ENCODE measurements at places on chromosomes 4 and X. TPM values are rescaled to one million over a fixed set of nuclear protein-coding genes. Genes with fewer than 3 reads are reported as not detected.

Gene TRPC5OS
- total RNA-seq = not detected

Gene PRDM5
- 23.7 TPM for total RNA-seq

DNA sequence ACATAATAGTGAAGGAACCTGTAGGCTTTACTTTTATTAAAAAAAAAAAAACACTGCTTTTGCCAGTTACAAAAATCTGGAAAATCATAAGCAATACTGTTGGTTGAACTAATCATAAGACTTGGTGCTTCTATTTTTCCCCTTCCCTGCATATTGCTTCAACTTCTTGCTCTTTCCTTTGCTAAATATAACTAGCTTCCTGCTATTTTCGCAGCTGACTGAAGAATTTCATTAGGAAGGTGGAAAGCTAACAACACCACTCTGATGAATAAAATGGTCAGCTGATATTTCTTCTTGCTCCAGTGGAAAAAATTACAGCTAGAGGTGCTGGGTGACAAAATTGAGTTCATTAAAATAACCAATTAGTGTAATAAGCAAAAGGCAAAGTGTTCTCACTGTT lies 39.3 kb downstream of the MEPE start:
- DNase-seq = no peak
- no peak overlapping the region for H3K27ac ChIP-seq
- no peaks in the 10 kb centered on the region for H3K27me3 ChIP-seq
- no peaks in the 10 kb centered on the region for H3K4me1 ChIP-seq
- no peaks in the 10 kb centered on the region for H3K36me3 ChIP-seq
- H3K4me3 ChIP-seq = no peak overlapping the region

DNA sequence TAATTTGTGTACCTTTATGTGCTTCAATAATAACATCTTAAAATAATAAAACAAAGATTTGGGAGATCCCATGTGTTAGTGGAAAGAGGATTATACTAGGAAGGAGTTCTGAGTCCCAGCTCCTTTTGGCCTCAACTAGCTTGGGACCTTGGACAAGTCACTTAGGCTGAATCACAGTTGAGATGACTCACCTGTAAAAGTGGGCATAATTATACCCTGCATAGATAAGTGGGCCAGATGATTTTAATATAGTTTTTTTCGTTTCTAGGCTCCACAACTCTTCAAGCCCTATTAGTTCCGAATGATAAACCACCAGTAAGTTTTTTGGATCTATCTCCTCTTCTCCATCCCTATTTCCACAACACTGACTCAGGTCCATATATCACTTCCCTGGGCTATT lies 131.8 kb downstream of the ENOX2 start:
- DNase-seq = no peak
- no peaks in the 10 kb centered on the region for H3K36me3 ChIP-seq
- no peak overlapping the region for H3K4me3 ChIP-seq
- peaks cover 1% of the 10 kb centered on the region for H3K27me3 ChIP-seq

DNA sequence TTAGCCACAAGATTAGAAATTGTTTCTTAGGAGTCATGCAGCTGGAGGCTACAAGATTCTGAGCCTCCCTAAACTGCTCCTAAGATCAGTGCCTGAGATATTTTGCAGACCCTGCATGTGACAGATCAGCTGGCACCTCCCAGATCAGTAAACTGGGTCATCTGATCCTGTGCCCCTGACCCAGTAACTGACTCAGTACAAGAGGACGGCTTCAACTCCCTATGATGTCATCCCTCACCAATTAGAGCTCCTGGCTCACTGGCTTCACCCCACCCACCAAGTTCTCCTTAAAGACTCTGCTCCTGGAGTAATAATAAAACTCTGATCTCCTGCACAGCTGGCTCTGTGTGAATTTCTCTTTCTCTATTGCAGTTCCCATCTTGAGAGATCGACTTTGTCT lies 45.4 kb upstream of the PNPLA4 start:
- no peaks in the 10 kb centered on the region for H3K4me1 ChIP-seq
- no peak overlapping the region for H3K27ac ChIP-seq
- no peak for DNase-seq
- H3K36me3 ChIP-seq = no peaks in the 10 kb centered on the region
- H3K27me3 ChIP-seq = no peaks in the 10 kb centered on the region

GRCh38 chrX:118205421-118206395 lies 89.1 kb upstream of the KLHL13 start:
- no peaks in the 10 kb centered on the region for H3K4me1 ChIP-seq
- H3K27ac ChIP-seq = no peak overlapping the region
- DNase-seq = no peak

GRCh38 chr4:46390355-46391058 lies 579 bp upstream of the GABRA2 start:
- no peaks in the 10 kb centered on the region for H3K4me1 ChIP-seq
- no peak overlapping the region for H3K27ac ChIP-seq
- no peak for DNase-seq
- peaks cover 24% of the 10 kb centered on the region for H3K27me3 ChIP-seq

- H3K4me3 ChIP-seq = no peak overlapping the region
- DNase-seq = no peak
- H3K27me3 ChIP-seq = no peaks in the 10 kb centered on the region
- no peak overlapping the region for H3K27ac ChIP-seq
- no peaks in the 10 kb centered on the region for H3K4me1 ChIP-seq
- no peaks in the 10 kb centered on the region for H3K36me3 ChIP-seq
These were observed 137.6 kb downstream of the SCLT1 start for GRCh38 chr4:128955751-128956150.

DNA sequence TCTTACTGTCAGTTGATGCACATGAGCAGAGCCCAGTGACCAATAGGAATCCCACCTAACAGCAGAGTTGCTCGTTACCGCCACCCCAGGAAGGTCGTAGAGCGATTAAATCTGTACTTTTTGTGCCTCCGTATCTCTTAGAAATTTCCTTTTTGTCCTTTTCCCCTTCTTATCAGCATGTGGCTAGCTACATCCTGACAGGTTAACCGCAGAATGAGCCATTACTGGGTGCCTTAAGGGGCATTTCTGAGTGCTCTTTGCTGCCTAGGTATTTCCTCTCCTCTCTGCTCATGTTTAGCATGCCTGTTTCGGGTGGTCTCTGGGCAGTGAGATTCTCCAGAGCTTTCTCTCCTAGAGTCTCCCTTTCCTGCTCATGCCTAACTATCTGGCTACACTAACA lies 530.5 kb downstream of the FAM133A start:
- H3K27me3 ChIP-seq = no peaks in the 10 kb centered on the region
- no peaks in the 10 kb centered on the region for H3K36me3 ChIP-seq
- H3K4me3 ChIP-seq = no peak overlapping the region
- DNase-seq = no peak
- no peaks in the 10 kb centered on the region for H3K4me1 ChIP-seq

DNA sequence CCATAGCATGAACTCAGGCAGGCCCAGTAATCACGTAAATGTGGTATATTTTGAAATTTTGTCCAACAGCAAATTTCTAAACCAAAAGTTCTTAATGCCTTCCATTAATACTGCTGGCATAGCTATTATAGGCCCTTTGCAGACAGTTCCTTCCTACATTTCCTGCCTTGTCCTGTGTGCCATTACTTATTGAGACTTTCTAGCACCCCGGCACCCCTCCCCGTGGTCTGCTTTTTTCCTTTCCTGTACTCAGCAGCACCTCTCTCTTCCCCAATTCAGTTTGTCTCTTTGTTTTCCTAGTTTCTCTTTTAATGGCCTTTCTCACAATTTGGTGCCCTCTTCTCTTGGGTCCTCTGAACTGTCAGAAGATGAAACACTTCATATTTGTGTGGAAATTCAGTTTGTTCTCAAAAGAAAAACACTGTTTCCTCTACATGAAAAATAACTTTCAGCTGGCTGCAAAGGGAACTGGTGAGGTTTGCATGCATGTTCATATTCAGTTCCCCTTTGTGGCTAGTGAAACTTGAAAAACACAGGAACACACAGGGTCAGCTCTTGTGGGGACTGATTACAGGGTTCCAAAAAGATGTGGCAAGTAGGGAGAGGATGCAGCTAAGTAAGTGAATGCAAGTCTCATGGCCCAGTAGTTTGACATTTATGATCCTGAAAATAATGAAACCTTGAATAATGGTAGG lies 17.1 kb downstream of the GPR34 start:
- no peaks in the 10 kb centered on the region for H3K36me3 ChIP-seq
- no peaks in the 10 kb centered on the region for H3K4me1 ChIP-seq
- H3K27me3 ChIP-seq = no peaks in the 10 kb centered on the region
- no peak overlapping the region for H3K27ac ChIP-seq
- H3K4me3 ChIP-seq = no peak overlapping the region
- DNase-seq = no peak

DNA sequence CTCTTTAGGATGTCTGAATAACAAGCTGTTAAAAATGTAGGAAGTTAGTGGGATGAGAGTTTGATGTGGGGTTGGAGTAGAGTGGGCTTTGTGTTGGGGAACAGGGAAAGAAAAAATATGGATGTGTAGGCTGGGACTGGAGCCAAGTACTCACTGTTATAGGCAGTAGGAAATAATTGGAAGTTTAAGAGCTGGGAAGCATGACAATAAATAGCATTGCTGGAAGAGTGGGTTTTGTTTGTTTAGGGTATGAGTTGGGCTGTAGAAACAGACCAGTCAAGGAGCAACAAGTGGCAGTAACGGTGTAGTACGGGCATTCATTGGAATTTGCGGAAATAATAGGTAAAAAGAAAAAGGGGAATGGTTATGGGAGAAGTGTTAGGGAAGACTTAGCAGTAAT lies 81.6 kb downstream of the KDM6A start:
- H3K36me3 ChIP-seq = no peaks in the 10 kb centered on the region
- H3K4me3 ChIP-seq = peak overlapping the region; percentile 16
- DNase-seq = no peak
- 0 out of 2 replicates have a peak, but pooled peaks cover 1% of the 10 kb centered on the region for H3K4me1 ChIP-seq
- no peak overlapping the region for H3K27ac ChIP-seq

Gene CSTF2
- 33.0 TPM for total RNA-seq

DNA sequence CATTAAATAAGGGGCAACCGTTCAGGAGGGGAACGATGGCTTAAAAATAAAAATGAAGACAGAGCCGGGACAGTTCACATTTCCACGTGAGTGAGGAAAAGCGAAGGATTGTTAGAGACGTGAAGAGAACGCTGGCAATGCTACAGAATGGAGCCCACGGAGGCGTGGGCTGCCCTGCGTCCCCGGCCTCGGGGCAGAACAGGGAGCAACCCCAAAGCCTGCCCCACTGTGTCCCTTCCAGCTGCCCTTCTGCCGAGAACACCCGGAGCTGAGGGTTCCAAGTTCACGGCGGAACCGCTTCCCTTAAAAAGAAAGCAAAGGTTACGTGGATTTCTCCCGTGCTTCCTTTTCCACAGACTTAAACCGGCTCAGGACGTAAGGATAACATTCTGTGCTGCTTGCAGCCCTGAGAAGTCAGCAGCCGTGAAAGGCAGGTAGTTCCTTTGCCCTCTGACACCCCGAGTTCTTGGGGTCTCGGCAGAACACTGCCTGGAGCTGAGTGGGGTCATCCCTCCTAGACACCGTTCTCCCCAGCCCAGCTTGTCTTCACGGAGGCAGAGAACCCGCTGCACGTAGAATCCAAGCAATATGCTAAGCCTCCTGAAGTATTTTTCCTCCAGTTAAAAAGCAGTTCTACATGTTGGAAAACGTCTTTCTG lies 14.2 kb downstream of the DHRSX start:
- H3K36me3 ChIP-seq = peaks cover 10% of the 10 kb centered on the region
- no peak overlapping the region for H3K27ac ChIP-seq
- H3K27me3 ChIP-seq = no peaks in the 10 kb centered on the region

- H3K36me3 ChIP-seq = no peaks in the 10 kb centered on the region
- H3K4me1 ChIP-seq = no peaks in the 10 kb centered on the region
- no peak overlapping the region for H3K4me3 ChIP-seq
- H3K27me3 ChIP-seq = no peaks in the 10 kb centered on the region
These were observed 227.7 kb downstream of the DLG3 start for GRCh38 chrX:70672326-70672725.

- no peak overlapping the region for H3K4me3 ChIP-seq
- H3K27me3 ChIP-seq = no peaks in the 10 kb centered on the region
- no peaks in the 10 kb centered on the region for H3K4me1 ChIP-seq
- DNase-seq = no peak
- no peaks in the 10 kb centered on the region for H3K36me3 ChIP-seq
These were observed 274.4 kb downstream of the BANK1 start for GRCh38 chr4:102064747-102065442.

DNA sequence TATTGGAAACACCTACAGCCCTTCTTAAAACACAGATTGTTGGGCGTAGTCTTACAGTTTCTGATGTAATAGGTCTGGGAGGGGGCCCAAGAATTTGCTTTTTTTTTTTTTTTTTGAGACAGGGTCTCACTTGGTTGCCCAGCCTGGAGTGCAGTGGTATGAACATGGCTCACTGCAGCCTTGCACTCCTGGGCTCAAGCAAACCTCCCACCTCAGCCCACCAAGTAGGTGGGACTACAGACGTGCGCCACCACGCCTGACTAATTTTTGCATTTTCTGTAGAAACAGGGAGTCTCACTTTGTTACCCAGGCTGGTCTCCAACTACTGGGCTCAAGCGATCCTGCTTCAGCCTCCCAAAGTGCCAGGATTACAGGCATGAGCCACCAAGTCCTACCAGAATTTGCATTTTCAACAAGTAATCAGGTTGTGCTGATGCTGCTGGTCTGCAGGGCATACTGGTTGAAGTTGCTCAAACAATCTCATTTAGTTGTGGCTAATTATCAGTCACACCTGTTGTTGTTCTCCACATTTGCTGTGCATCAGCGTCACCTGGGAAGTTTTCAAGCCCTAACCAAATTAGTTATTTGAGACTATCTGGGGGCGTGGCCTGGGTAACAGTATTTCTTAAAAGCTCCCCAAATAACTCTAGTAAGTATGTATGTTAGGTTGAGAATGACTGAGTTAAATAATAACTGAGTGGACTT lies 14.0 kb downstream of the TMEM154 start:
- no peak for DNase-seq
- H3K4me1 ChIP-seq = peaks cover 3% of the 10 kb centered on the region
- H3K36me3 ChIP-seq = no peaks in the 10 kb centered on the region

Gene VMA21
- total RNA-seq = 62.1 TPM

Gene NAT8L
- 10.8 TPM for total RNA-seq

Gene ZGRF1
- total RNA-seq = 43.7 TPM

DNA sequence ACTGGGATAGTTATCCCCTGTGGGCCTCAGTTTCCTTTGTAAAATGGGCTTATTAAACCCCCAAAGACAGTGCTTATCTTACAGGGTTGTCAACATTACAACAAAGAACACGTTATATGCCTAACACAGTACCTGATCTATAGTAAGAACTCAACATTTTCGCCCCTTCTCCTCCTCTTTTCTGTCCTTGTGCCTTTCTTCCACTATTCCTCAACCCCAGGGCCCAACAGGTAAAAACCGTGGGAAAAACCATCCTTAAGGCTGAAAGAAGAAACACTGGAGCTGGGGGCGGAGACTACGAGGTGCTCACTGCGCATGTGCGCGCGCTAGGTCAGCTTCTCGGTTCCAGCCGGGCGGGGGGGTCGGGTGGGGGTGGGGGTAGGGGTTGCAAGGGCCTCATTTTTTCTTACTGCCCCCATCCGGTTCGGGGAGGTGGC lies 426 bp upstream of the XIAP start:
- H3K27me3 ChIP-seq = no peaks in the 10 kb centered on the region
- H3K4me3 ChIP-seq = peak overlapping the region; percentile 57
- DNase-seq = no peak

GRCh38 chr4:43855283-43855682 lies 593.3 kb downstream of the KCTD8 start:
- no peaks in the 10 kb centered on the region for H3K36me3 ChIP-seq
- no peaks in the 10 kb centered on the region for H3K27me3 ChIP-seq
- H3K27ac ChIP-seq = no peak overlapping the region
- no peak for DNase-seq
- H3K4me1 ChIP-seq = no peaks in the 10 kb centered on the region
